Hindlimb muscle (tissue), 1 donor: ENCODE measurements at places on chromosomes 2 and 18. TPM values are rescaled to one million over a fixed set of nuclear protein-coding genes. Genes with fewer than 3 reads are reported as not detected.
A peak's percentile ranks its signal among the peaks of the same experiment; 100 is the strongest.

GRCh38 chr2:43450617-43451016 is 145.2 kb downstream of the THADA start:
- DNase-seq, result no peak

- DNase-seq, result no peak
Measured at GRCh38 chr2:2881499-2881898, 496.1 kb downstream of the EIPR1 start.

- DNase-seq, result no peak
Measured at GRCh38 chr2:62554440-62554839, 48.4 kb upstream of the TMEM17 start.

GRCh38 chr2:100891906-100892642 is 72.1 kb downstream of the NPAS2 start:
- no peak for DNase-seq

- DNase-seq, result no peak
Measured at GRCh38 chr2:3718679-3719078, 15.3 kb downstream of the DCDC2C start.

- DNase-seq, result no peak
Measured at GRCh38 chr2:164935118-164936101, 19.9 kb downstream of the SLC38A11 start.

- peak; percentile 41 for DNase-seq
Measured at GRCh38 chr2:38409156-38410102, 32.4 kb upstream of the ATL2 start.

DNA sequence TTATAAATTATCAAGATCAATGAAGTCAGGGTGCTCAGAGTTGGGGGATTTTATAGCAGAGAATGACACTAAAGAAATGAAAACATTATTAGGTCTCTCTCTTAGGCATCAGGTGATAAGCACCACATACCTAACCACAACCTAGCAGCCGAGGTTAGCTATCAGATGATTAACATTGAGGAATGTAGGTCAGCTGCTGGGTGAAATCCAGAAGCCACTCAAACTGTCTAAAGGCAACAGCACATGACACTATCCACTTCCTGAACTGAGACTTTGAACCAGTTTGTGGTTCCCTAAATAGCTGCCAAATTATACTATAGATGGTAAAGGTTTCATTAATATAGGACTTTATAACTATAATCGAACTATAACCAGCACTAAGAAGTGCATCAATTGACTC is 4.7 kb downstream of the EPG5 start:
- DNase-seq, result no peak

- no peak for DNase-seq
Measured at GRCh38 chr18:37764541-37765288, 199.1 kb upstream of the CELF4 start.

DNA sequence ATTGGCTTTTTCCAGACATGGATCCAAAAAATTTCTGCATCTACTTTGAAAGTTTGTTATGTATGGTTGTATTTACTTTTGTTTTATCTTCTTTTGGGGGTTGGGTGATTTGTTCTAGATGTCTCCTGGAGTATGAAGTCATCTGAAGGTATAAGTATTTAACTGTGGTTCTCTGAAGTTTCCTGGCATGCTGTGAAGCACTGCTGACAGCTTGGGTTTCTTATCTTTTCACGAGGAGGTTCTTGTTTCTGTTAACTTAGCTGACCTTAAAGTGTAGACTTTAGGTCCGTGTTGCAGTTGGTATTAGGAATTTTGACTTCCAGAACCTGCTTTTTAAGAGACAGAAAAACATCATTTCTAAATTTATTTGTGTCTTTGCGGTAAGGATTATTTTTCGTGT is 15.9 kb downstream of the GLS start:
- no peak for DNase-seq

DNA sequence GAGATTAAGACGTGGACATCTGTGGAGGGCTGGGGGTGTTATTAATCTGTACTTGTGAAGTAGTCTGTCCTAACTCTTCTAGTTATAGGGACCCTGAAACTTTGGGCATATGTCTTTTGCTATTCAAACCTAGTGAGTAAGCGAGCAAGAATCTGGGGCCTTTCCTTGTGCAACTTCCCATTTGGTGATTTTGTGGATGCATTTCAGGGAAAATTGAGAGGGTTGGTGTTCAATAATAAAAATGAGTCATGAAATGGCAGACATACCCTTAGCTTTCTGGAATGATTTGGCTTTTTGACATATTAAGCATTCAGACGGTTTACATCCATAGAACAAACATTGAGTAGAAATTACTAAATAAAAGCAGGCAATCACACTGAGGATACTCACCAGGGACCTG is 17.0 kb downstream of the COL4A4 start:
- DNase-seq, result no peak

DNA sequence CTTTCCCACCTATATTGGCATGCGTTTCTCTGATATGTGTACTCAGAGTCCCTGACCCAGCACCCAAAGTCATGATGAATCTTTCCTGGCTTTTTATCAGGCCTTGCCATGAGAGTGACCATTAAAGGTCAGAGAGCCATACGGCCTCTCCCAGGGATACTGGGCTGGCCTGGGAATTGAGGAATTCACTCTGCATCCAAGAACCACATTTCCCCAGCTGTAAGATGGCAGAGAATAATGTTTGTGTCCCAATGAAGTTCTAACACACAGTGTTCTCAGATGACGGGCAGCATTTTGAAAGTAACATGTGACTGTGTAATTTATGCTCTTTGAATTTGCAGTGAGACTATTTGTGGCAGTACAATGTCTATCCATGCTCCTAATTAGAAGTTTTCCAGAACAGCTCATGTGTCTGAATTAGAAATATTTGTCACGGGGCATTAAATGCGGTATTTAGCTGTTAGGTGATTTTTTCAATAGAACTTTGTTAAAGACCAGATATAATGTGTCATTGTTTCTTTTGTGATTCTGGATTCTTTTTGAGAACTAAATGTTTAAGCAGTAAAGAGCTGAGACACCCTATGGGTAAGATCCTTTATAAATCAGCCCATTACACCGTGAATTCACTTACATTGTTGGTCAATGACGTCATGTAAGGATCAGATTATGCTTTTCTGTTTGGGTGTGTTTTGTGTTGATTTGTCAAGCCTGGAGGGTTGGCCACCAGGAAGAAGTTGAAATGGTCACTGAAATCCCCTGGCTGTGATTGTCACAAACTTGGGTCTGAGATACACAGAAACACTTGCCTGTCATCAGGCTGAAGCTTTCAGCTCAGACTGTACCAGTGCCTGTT is 7.3 kb upstream of the SLC3A1 start:
- peak; percentile 8 for DNase-seq

DNA sequence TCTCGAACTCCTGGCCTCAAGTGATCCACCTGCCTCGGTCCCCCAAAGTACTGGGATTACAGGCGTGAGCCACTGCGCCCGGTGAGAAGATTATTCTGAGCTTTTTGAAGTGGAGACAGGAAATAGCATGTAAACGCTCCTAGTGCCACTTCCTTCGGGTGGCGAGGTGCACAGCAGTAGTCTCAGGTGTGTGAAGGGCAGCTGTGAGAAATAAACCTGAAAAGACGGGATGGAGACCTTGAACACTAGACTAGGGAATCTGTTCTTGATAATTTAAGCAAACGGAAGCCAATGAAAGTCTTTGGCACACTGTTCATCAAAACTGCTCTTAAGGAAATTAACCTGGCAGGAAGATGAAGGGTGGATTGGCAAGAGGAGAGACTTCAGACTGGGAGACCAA is 439 bp upstream of the PLEKHH2 start:
- no peak for DNase-seq

- no peak for DNase-seq
Measured at GRCh38 chr2:86002375-86002774, 103.3 kb downstream of the POLR1A start.

- no peak for DNase-seq
Measured at GRCh38 chr2:69428981-69429380, 8.3 kb downstream of the NFU1 start.

DNA sequence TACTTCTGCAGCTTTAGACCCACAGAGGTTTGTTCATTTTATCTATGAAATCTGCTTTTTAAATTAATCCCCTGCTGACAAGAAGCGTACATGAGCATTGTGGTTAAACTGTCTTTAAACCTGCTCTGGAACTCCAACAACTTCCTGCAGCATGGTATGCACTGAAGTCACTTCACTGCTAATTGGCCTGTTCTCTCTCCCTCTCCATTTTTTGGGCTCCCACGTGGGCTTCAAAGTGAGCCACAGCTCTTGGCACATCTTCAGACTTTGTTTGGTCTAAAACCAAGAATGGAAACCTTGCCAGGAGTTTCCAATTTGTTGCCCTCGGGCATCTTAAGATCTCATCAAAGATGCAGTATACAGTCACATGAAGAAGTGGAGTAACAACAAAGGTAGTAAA is 311.4 kb downstream of the LRRTM1 start:
- DNase-seq, result no peak

GRCh38 chr2:204089574-204089973 is 153.0 kb downstream of the ICOS start:
- no peak for DNase-seq

DNA sequence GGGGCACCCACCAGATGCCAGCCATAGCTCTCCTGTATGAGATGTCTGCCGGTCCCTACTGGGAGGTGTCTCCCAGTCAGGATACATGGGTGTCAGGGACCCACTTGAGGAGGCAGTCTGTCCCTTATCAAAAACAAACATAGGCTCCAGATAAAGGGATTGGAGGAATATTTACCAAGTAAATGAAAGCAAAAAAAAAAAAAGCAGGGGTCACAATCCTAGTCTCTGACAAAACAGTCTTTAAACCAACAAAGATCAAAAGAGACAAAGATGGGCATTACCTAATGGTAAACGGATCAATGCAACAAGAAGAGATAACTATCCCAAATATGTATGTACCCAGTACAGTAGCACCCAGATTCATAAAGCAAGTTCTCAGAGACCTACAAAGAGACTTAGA is 640.0 kb upstream of the LRRTM4 start:
- DNase-seq, result no peak

GRCh38 chr2:152330235-152330866 is 4.6 kb upstream of the FMNL2 start:
- DNase-seq, result no peak

- no peak for DNase-seq
Measured at GRCh38 chr2:204027091-204027490, 90.5 kb downstream of the ICOS start.

DNA sequence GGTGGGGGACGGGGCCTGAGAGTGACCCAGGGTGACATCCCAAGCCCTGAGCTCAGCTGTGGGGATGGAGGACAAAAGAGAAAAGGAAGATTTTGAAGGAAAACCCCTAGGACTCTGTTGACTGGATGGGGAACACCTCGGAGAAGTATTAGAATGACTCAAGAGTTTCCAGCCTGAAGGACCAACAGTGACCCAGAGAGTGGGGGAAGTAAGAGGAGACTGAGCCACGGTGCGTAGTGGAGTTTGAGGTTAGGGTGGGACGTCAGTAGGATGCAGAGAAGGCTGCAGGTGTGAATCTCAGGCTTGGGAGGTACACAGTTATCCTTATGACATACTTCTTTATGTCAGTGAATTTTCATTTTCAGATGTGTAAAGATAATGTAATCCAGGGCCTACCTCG is 119.5 kb downstream of the NCK2 start:
- no peak for DNase-seq

DNA sequence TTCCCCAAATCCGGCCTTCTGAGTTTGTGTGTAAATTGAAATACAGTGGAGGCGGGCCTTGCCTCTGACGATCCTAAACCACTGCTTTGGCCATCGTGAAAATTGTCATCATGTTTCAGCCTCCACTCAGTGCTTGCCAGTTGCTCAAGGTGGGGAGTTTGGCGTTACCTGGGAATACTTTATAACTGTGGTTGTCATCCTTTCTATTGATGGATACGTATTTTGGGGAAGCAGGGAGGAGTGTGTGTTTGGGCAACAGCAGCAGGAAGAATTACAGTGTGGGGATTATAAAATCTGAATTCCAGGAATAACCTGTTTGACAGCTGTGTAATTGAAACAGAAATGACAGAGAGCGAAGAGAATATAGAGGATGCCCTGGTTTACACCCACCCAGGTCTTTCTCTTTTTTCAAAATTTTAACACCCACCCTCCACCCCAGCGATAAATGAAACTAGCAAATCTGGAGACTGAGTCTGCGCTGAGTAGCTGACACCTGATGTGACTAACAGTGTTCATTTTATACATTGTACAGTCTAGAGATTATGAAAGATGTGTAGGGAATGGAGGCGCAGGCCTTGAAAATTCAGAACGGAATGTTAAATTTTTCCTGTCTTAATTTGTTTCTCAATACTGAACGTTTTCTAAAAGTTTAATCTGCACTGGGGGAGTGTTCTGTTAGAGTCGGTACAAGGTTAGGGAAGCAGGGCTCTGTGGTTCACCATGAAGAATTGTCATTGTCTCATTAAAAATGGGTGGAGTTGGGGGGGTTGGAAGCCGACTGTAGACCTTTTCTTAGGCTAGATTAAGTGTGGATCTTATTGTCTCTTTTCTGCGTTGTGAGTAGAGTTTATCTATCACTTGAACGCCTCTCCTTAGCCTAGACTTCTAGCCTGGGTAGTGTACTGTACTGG is 1.6 kb downstream of the MAP4K4 start:
- DNase-seq, result no peak

DNA sequence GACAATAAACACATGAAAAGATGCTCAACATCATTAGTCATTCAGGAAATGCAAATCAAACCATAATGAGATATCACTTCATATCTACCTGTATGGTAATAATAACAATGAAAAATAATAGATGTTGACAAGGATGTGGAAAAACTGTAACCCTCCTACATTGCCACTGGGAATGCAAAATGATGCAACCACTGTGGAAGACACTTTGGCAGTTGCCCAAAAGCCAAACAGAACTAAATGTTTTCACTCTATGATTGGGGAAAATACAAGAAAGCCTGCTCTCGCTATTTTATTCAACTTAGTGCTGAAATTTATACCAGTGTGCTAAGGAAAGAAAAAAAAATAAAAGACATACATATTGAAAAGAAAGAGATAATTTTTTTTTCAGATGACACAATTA is 934.5 kb downstream of the CNTNAP5 start:
- DNase-seq, result peak; percentile 6

The SOWAHC gene
- 6.5 TPM for polyA plus RNA-seq

The CCDC148 gene
- polyA plus RNA-seq, result 0.26 TPM

The SEMA4F gene
- polyA plus RNA-seq, result 2.9 TPM

The CNDP1 gene
- polyA plus RNA-seq, result 0.31 TPM

The RIT2 gene
- not detected for polyA plus RNA-seq

The FOXD4L1 gene
- 4.4 TPM for polyA plus RNA-seq

The CGREF1 gene
- 0.75 TPM for polyA plus RNA-seq
